ENCODE measurements at places on chromosomes 5 and 9.

- no peak for DNase-seq
These were observed 174.4 kb downstream of the CARTPT start for GRCh38 chr5:71893451-71893850.

GRCh38 chr9:87464110-87464991, 33.3 kb upstream of the DAPK1 start:
- DNase-seq, result no peak

DNA sequence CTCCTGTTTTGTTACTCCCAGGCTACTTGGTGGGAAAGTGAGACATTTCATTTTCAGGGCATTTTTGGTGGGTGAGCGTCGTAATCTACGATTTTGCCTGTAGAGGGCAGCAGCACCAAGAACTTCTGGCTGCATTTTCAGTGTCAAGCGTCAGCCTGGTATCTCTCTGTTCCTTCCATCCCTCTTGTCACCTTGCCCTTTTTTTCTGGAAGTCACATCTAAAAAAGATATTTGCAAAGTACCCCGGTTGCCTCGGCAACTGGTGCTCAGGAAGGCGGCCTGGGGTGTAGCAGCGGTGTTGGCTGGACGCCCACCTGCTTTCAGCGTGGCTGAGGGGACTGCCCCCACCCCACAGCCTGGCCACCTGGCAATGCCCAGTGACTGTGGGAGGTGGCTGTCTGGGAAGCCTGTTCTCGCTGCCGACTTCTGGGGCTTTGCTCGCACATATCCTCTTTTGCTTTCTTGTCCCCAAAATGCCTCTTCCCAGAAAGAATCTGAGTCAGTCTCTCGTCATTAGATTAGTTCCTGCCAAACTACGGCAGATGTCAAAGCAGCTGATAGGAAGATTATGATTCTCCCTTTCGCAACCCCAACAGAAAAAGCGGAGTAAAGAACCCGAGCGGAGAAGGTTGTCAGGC, 84.5 kb downstream of the ACER2 start:
- peak; percentile 2 for DNase-seq

DNA sequence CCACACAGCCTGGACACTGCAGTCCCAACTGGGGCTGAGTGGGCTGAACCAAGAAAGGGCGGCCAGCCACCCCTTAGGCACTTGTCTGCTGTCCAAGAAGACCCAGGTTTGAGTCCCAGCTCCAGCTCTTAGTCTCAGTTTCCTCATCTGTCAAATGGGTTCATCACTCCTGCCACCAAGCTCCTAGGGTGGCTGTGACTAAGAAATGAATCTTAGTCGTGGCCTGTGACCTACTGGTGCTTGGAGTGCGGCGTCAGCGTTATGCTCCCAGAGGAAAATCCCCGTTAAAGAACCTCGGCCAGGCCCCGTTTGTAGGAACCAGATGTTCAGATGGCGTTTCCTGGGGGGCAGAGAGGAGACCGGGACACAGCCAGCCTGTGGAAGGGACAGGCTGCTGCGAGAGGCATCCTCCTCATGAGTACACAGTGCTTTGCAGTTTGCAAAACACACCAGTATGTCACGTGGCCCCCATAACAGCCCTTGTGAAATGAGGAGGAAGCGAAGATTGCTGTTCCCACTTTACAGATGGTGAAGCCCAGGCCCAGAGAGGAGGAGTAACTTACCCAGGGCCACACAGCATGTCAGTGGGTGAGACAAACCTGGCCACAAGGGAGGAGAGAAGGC, 3.3 kb downstream of the FIBCD1 start:
- no peak for DNase-seq

GRCh38 chr5:132054697-132055440, 5.6 kb upstream of the IL3 start:
- no peak for DNase-seq

GRCh38 chr5:93995126-93995621, 253.8 kb upstream of the POU5F2 start:
- DNase-seq, result peak; percentile 16

DNA sequence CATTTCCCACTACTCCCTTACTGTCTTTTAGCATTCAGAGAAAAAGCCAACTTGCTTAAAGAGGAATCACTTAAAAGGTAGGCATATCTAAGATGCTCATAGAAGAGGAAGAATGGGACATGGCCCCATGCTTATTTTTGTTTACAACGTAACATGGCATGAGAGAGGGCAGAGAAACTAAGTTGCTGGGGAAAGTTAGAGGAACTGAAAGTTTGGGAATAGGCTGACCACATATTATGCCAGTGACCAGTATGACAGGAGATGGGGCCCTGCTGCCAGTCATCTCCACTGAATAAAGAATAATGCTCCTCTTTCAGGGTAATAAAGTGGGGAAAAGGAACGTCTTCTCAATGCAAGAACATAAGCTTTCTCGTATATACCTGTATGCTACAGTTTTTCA, 1.9 kb downstream of the PLPP6 start:
- DNase-seq, result no peak

- no peak for DNase-seq
These were observed 193.9 kb downstream of the MEF2C start for GRCh38 chr5:88688984-88689667.

DNA sequence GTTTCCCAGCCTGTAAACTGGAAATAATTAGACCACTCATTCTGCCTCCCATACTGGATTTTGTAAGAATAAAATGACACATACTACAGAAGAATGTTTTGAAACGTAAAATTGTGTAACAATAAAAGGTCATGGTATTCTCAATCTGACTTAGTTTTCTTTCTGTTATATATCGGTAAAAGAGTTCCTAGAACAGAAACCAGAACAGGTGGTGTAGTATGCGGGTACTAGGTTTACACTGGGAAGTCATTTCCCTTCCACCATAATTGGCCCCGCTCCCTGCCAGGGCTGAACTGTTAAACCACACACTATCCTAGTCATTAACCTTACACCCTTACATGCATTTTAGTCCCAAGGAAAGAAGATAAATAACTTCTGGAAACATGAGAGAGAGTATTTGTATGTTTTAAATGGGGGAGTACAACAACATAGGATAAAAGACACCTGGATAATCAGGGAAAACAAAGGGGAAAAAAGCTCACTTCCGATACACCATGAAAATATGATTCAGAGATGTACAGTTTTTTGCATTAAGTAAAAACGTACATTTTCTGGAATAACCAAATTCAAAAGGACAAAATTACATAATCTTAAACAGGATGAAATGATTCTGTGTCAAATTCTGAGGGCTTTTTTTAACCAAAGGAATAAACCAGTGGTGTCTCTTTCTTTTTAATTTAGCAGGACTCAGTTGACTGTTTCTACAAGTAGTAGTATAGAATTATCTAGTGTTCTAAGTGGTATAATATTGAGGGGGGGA, 199.7 kb downstream of the GLIS3 start:
- no peak for DNase-seq

DNA sequence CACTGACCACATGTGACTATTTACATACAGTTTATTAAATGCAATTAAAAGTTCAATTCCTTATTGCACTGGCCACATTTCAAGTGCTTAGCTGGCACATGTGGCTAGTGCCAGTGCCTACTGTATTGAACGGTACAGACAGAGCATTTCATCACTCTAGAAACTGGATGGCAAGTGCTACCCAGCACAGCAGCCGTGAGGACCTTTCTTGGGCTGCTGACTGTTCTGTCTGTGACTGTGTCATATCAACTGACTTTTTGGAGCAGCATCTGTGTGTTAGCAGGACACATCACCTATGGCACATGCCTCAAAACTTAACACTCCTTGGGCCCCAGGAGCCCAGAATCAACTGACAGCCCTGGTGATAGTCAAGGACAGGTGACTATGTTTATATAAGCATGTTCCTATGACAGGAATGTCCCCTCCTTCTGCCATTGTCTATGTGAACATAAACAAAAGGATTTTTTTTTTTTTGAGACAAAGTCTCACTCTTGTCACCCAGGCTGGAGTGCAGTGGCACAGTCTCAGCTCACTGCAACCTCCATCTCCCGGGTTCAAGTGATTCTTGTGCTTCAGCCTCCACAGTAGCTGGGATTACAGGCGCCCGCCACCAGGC, 8.9 kb downstream of the IRF1 start:
- no peak for DNase-seq

- no peak for DNase-seq
These were observed 24.4 kb downstream of the ERAP1 start for GRCh38 chr5:96783326-96783725.

DNA sequence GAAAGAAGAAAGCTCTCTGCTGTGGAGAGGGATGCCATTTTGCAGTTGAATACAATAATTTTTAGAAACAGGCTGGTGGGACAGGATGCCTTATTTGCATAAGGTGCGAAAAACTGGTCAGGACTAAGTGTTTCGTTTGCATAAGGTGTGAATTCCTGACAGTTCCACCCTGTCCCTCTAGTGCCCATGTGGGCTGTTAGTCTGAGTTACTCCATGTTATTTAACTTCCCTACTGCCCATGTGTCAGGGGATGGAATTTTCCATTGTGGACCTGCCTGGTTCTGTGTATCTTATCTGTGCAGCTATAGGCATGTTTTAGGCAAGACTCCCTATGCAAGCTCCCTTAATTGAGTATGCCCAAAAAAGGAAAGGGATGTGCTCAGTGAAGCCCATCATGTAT, 35.3 kb upstream of the NFIL3 start:
- DNase-seq, result no peak

DNA sequence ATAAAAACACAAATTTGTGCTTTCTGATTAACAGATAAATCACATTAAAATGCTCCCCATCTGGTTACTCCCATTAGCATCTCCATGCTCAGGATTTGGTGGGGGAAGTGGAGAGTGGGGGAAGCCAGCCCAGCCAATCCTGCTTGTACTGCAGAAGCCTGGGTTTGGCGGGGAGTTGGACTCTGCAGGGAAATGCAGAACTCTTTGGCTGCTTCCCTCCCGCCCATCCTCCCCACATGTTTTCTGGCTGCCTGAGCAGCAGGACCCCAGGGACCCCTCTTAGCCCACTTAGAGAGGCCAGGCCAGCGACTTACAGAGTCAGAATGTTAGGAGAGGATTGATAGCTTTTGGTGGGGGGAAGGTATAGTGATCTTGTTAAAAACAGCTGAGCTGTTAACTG, 59.5 kb upstream of the FOXI1 start:
- no peak for DNase-seq

DNA sequence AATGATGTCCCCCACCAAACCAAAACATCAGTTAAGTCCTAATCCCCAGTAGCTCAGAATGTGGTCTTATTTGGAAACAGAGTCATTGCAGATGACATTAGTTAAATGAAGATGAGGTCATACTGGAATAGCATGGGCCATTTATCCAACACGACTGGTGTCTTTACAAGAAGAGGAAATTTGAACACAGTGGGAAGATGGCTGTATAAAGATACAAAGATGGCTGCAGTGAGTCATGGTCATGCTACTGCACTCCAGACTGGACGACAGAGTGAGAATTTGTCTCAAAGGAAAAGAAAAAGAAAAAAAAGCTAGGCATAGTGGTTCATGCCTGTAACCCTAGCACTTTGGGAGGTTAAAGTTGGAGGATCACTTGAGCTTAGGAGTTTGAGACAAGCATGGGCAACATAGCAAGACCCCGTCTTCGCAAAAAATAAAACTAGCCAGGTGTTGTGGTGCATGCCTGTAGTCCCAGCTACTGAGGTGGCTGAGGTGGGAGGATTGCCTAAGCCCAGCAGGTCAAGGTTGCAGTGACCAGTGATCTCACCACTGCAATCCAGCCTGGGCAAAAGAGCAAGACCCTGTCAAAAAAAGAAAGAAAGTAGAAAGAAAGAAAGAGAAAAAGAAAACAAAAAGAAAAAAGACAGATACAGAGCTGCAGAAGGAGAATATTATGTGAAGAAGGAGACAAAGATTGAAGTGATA, 130.0 kb upstream of the CDKN2B start:
- no peak for DNase-seq

DNA sequence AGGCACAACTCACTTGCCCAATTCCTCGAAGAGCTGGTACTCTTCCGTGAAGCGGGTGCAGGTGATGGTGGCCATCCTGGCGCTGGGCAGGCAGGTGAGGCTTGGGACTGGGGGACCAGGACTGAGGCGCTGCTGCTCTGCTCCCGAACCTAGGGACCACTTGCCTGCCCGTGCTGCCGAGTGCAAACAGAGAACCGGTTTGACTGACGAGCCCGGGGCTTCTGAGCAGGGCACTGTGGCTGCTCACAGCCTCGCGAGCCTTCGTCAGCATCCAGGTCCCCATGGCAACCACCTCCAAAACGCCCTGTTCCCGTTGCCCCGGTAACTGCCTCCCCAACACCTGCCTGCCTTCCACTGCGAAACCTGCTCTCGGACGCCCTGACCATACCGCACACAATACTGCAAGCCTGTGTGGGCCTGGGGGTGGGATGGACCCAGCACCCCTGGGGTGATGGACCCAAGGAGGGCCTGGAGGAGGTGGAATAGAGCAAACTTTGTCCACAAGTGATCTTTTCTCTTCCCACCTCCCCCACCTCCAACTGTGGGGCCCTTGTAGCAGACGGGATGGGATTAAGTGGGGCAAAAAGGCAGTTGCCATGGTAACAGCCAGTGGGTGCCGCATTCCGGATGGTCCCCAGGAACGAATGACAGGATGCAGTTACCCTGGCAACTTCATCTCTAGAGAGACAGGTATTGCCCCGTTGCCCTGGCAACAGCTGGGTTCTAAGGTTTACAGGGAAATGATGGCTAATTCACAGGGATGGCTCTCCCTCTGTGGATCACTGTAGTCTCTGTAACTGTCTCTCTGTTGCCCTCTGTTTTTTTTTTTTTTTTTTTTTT, at the start of gene CAMK2A:
TSS of gene CAMK2A (minus strand) at position 223 of the 840 bp plus-strand sequence. CDS start at position 75, 148 bp downstream.
- no peak for DNase-seq

DNA sequence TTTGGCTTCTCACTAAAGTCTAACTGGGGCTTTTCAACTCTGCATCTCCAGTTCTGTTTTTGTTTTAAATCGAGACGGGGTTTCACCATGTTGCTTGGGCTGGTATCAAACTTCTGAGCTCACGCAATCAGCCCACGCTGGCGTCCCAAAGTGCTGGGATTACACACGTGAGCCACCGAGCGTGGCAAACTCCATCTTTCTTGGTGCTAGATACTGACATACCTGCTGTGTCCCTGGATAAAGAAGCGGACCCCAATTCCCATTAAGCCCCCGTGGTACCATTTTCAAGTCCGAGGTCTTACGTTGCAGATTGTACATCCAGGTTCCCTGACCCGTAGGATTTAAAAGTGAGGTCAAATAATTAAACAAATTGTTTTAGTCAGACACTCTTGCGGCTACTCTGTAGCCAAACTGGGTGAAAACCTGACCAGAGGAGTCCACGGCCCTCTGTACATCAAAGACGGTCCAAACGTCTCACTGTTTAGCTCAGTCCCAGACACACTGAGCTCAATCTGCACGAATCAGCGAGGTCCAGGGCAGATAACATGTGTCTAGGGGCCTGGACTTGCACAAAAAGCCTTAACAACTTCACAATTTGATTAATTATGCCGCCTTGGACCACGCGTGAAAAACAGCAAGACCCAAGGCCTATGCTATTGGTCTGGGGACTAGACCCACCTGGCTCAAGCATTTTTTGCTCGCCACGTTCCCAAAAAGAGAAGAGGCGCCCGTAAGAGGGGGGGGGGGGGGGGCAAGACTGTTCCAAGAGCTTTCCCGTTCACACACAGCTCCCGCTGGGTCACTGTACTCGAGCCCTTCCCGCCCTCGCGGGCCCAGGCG, 727 bp upstream of the DNAJA1 start:
- no peak for DNase-seq

Data from NCI-H187 treated with DMSO at 0.1 percent for 48 hours (cell line).